GM23338 (cell line): ENCODE measurements at places on chromosomes 2 and 18. TPM values are rescaled to one million over a fixed set of nuclear protein-coding genes. Genes with fewer than 3 reads are reported as not detected.
A peak's percentile ranks its signal among the peaks of the same experiment; 100 is the strongest.

The TEX44 gene
- total RNA-seq, result not detected in 2 replicates

The GTF2A1L gene
- total RNA-seq, result 0.94 and 2.8 TPM in 2 replicates

The PROC gene
- total RNA-seq, result 1.2 and 1.7 TPM in 2 replicates

- no peaks in the 10 kb centered on the region for H3K27me3 ChIP-seq
- no peak overlapping the region for H3K27ac ChIP-seq
- no peaks in the 10 kb centered on the region; the same call in 1 of the 2 replicates for H3K4me1 ChIP-seq
- no peak overlapping the region for H3K4me3 ChIP-seq
- H3K36me3 ChIP-seq, result no peaks in the 10 kb centered on the region; the same call in 1 of the 2 replicates
These were observed 100.2 kb downstream of the AGAP1 start for GRCh38 chr2:235594041-235594440.

The ZAP70 gene
- 0.12 and 0.42 TPM in 2 replicates for total RNA-seq

DNA sequence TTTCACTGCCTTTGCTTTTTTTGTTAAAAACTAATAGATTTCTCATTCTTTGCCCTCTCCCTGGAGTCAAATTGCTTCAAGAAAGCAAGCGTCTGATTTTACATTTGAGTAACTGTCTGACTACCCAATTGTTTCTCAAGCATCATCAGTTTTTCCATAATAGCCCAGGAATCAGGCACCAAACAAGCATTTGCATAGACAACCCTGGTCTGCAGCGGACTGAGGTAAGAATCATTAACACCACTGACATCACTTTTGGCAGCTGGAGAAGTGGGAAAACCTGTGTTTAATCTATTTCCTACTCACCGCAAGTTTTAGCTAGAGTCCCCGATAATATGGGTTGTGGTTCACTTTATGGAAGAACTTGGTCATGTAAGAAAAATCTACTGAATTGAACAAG, 55.7 kb downstream of the IRS1 start:
- H3K4me1 ChIP-seq, result peaks cover 20% of the 10 kb centered on the region
- no peak for DNase-seq
- H3K4me3 ChIP-seq, result no peak overlapping the region

GRCh38 chr18:24388957-24389356, 8.7 kb downstream of the OSBPL1A start:
- 0 out of 2 replicates have a peak overlapping the region, but pooled peaks have one; percentile 3 for H3K27ac ChIP-seq
- no peak for DNase-seq
- H3K27me3 ChIP-seq, result no peaks in the 10 kb centered on the region
- 0 out of 2 replicates have a peak, but pooled peaks cover 1% of the 10 kb centered on the region for H3K36me3 ChIP-seq
- H3K4me3 ChIP-seq, result no peak overlapping the region

GRCh38 chr2:98552499-98553179, 55.7 kb downstream of the COA5 start:
- no peaks in the 10 kb centered on the region; the same call in 1 of the 2 replicates for H3K36me3 ChIP-seq
- H3K4me1 ChIP-seq, result no peaks in the 10 kb centered on the region
- H3K4me3 ChIP-seq, result no peak overlapping the region
- DNase-seq, result no peak

GRCh38 chr2:174493549-174494331, 6.9 kb upstream of the GPR155 start:
- DNase-seq, result no peak
- no peak overlapping the region for H3K4me3 ChIP-seq
- H3K27ac ChIP-seq, result no peak overlapping the region
- no peaks in the 10 kb centered on the region for H3K36me3 ChIP-seq

The CHST9 gene
- total RNA-seq, result 14.3 and 15.5 TPM in 2 replicates

DNA sequence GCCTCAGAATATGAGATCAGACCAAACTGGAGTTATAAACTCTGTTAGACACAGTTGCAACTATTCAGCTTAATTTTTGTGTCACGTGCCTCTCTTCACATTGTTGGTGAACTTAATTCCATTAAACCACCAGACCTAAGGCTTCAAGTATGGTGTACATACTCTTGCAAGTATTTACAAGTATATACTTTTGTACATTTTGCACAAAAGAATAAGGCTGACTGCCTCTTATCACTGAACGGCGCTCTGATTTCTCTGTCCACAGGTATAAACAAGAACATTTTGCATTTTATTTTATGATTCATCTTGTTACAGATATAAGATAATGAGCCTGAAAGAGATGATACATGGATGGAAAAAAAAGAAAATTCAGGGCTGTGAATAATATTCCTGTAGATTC, 269.7 kb upstream of the ACVR2A start:
- H3K4me1 ChIP-seq, result no peaks in the 10 kb centered on the region
- no peaks in the 10 kb centered on the region for H3K36me3 ChIP-seq
- H3K27me3 ChIP-seq, result no peaks in the 10 kb centered on the region
- no peak for DNase-seq
- H3K27ac ChIP-seq, result no peak overlapping the region

- H3K4me3 ChIP-seq, result no peak overlapping the region
- H3K27ac ChIP-seq, result no peak overlapping the region
- H3K27me3 ChIP-seq, result no peaks in the 10 kb centered on the region
- H3K36me3 ChIP-seq, result no peaks in the 10 kb centered on the region
These were observed 270.5 kb upstream of the NCKAP5 start for GRCh38 chr2:133838642-133839365.

DNA sequence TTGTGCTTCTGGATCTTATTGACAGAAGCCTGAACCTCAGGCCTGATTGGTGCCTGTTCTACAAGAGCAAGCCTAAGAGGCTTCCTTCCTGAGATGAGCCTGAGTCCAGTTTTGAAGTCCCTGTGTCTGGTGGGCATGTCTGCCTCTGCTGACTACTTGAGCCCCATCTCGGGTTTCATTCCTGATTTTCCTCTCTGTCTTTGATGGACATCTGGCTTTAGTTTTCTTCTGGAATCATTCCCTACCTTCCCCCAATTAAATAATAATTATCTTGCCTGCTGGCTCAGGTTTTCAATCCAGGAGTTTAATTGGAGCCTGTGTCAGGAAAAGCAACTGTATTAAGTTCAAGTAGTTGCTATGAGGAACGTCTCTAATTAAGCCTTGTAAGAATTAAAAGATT, 135.5 kb upstream of the MC4R start:
- H3K4me3 ChIP-seq, result no peak overlapping the region
- H3K36me3 ChIP-seq, result no peaks in the 10 kb centered on the region
- no peaks in the 10 kb centered on the region for H3K4me1 ChIP-seq
- DNase-seq, result no peak
- no peaks in the 10 kb centered on the region for H3K27me3 ChIP-seq

The PGAP1 gene
- total RNA-seq, result 26.5 and 28.7 TPM in 2 replicates

DNA sequence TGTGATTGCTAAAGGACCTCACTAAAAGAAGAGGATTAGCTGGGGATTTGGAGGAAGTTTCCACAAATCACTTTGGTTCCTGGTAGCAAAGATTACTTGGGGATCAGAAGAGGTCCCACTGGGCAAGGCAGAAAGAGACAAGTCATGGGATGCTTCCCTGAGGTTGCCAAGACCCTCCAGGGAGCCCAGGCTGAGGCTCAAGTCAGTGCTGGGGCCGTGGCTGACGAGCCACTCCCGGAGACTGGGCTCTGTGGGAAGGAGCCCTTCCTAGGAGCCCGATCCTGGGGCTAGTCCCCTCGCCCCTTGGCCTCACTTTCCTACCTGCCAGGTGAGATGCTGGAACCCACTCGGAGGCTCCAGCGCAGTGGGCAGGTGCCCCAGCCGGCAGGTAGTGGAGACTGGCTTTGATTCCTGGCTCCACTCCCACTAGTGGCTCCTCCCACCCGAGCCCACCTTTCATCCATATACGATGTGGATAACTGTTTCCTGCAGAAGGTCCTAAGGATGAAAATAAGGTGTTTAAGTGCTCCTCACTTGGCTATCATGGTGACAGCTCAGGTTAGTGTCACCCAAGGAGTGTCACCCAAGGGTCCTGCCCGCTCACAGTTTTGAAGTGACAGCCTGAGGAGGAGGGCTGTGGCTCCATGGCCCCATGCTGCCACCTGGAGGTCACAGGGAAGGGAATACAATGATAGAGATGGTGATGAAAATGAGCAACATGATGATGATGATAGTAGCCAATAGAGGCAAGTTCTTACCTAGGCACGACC, 100.5 kb downstream of the CAPN13 start:
- no peaks in the 10 kb centered on the region for H3K36me3 ChIP-seq
- no peaks in the 10 kb centered on the region for H3K27me3 ChIP-seq
- no peak overlapping the region for H3K4me3 ChIP-seq

DNA sequence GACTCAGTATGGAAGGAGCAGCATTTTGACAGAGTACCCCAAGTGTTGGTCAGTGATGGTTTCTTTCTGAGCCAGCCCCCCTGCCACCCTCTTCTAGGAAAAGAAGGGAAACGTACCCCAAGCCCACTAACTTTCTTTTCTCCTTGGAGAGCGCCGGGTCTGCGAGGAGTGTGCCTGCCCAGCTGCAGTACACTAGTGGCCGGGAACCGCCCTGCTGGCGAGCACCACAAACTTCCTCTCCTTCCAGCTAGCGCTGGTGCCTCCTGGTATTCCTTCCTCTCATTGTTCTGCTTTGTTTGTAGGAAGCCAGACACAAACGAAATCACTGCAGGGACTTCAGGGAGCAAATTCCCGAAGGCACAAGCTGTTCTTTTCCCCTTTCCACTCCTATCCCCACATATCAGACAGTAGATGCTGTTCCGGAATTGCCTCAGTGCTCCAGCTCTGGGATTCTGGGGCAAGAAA, 1.8 kb downstream of the CCDC85A start:
- no peaks in the 10 kb centered on the region for H3K36me3 ChIP-seq
- H3K27me3 ChIP-seq, result peaks cover 97% of the 10 kb centered on the region
- peak overlapping the region; percentile 70 for H3K4me3 ChIP-seq
- peaks cover 7% of the 10 kb centered on the region for H3K4me1 ChIP-seq
- no peak overlapping the region for H3K27ac ChIP-seq
- DNase-seq, result peak; percentile 79

- no peaks in the 10 kb centered on the region for H3K27me3 ChIP-seq
- H3K4me3 ChIP-seq, result no peak overlapping the region
- DNase-seq, result no peak
These were observed 272.5 kb downstream of the GALR1 start for GRCh38 chr18:77522051-77522675.

DNA sequence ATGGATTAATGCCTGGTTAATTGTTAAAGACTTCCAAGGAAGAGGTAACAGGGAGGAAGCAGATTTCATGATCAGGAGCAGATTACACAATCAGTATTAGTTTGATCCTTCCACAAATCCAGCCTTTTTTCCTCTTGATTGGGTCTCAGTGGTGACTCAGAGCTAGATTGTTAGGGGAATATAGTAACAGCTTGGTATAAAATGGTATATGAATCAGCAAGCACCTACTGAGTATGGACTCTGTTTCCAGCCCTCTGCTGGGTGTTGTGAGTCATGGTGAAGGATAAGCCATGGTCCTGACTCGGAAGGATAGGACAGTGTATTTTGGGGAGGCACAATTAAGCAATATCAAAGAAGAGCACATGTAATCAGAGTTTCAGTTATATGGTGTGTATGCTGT, 272.4 kb upstream of the DPP10 start:
- H3K27ac ChIP-seq, result no peak overlapping the region
- no peaks in the 10 kb centered on the region for H3K27me3 ChIP-seq
- no peaks in the 10 kb centered on the region for H3K36me3 ChIP-seq
- no peaks in the 10 kb centered on the region for H3K4me1 ChIP-seq
- no peak for DNase-seq
- no peak overlapping the region for H3K4me3 ChIP-seq

- H3K27me3 ChIP-seq, result no peaks in the 10 kb centered on the region
- no peaks in the 10 kb centered on the region for H3K36me3 ChIP-seq
- peak; percentile 17 for DNase-seq
- no peaks in the 10 kb centered on the region for H3K4me1 ChIP-seq
- no peak overlapping the region for H3K4me3 ChIP-seq
These were observed 149.5 kb downstream of the FAM161A start for GRCh38 chr2:61704364-61704763.

- no peak overlapping the region for H3K27ac ChIP-seq
- peaks cover 14% of the 10 kb centered on the region for H3K4me1 ChIP-seq
- H3K36me3 ChIP-seq, result no peaks in the 10 kb centered on the region
- H3K4me3 ChIP-seq, result no peak overlapping the region
These were observed 192.3 kb downstream of the UBE2E3 start for GRCh38 chr2:181172676-181173075.

GRCh38 chr2:54528311-54528955, 72.3 kb downstream of the SPTBN1 start:
- H3K4me1 ChIP-seq, result peaks cover 9% of the 10 kb centered on the region
- no peak for DNase-seq
- H3K4me3 ChIP-seq, result no peak overlapping the region
- no peak overlapping the region for H3K27ac ChIP-seq
- H3K27me3 ChIP-seq, result no peaks in the 10 kb centered on the region

DNA sequence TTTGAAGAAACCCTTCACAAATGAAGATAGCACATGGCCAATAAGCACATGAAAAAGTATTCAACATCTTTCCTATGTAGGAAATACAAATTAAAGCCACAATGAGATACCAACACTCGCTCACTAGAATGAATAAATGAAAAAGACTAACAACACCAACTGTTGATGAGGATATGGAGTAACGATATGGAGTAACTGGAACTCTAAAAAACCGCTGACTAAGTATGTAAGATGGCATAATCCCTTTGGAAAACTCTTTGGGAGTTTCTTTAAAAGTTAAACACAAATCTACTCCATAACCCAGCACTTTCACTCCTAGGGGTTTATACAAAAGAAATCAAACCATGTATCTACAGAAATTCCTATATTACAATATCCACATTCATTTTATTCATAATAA, 220.5 kb downstream of the AFF3 start:
- no peak for DNase-seq
- no peaks in the 10 kb centered on the region; the same call in 1 of the 2 replicates for H3K4me1 ChIP-seq
- no peaks in the 10 kb centered on the region for H3K27me3 ChIP-seq
- no peak overlapping the region for H3K27ac ChIP-seq

The IL1F10 gene
- total RNA-seq, result not detected in 2 replicates

The IL1R2 gene
- not detected in 2 replicates for total RNA-seq

DNA sequence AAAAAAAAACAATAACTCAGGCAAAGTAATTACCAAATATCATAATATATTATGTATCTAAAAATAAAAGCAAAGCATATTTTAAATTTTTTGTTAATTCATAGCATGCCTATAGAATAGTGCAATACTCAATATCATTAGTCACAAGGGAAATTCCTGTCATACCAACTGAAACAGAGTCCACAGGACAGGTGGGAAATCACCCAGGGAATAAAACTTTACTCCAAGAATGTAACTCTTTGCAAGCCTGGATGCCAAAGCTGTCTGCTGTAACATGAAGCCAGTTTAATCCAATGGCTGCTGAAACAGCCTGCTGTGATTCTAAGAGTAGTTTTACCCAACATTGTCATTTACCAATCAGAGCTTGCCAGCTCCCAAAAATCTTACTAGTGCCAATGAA, 40.0 kb upstream of the SULT1C3 start:
- H3K36me3 ChIP-seq, result peaks cover 6% of the 10 kb centered on the region; the same call in 1 of the 2 replicates
- H3K27ac ChIP-seq, result no peak overlapping the region
- H3K4me1 ChIP-seq, result no peaks in the 10 kb centered on the region
- H3K4me3 ChIP-seq, result no peak overlapping the region

GRCh38 chr2:226440127-226440918, 359.3 kb downstream of the IRS1 start:
- H3K4me3 ChIP-seq, result no peak overlapping the region
- no peaks in the 10 kb centered on the region for H3K36me3 ChIP-seq
- H3K27ac ChIP-seq, result no peak overlapping the region
- no peaks in the 10 kb centered on the region for H3K27me3 ChIP-seq
- DNase-seq, result no peak
